Chondrocyte (in vitro differentiated cells): ENCODE measurements at places on chromosomes 13 and 19. TPM values are rescaled to one million over a fixed set of nuclear protein-coding genes. Genes with fewer than 3 reads are reported as not detected.

The GZMM gene
- not detected in 3 replicates for total RNA-seq

The CRB3 gene
- 0.32 TPM in 1 of 3 replicates, not detected in the others for total RNA-seq

The GPC6 gene
- total RNA-seq: 76.1 to 111 TPM (median 76.5 TPM) in 3 replicates

The MRPL54 gene
- 41.6 to 52.4 TPM (median 42.9 TPM) in 3 replicates for total RNA-seq

DNA sequence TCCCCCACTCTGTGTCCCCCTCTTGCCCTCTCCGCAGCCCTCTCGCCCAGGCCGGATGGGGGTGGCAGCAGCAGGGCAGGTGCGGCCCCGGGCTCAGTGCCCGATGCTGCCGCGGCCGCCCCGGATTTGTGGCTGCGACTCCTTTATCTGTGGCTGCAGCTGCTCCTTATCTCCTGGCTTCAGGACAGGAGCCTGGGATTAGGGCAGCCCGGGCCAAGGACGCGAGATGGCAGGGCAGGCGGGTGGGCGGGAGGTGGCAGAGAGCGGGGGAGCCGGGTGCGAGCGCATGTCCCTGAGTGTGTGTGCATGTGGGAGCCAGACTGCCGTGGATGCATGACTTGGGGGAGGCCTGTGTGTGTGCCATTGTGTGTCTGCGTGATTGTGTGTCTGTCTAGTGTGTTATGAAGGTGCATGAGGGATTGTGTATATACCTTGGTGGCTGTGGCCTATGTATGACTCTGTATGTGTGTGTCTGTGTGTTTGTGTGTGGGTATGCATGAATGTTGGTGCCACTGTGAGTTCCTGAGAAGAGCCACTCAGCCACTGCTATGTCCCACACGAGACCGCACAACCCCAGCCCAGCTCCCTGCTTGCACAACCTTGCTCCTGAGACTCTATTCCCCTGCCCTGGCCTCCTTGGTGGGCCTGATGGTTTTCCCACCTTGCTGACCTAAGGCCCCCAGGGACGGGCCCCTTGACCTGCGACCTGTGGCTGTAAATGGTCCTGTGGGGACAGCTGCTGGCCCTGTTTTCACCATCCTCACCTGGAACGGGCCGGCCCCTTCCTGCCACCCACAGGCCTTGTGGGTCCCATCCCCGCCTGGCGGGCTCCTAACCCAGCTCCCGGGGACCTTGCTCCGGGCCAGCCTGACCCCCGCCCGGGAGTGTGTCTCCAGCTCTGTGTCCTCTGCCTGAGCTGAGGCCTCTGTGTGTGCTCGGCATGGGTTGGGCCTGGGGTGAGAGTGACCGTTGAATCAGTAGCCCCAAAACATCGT, 5.3 kb upstream of the NRTN start:
- H3K4me1 ChIP-seq: peaks cover 9% of the 10 kb centered on the region
- DNase-seq: no peak
- H3K4me3 ChIP-seq: no peak overlapping the region
- H3K27me3 ChIP-seq: peaks cover 9% of the 10 kb centered on the region
- H3K27ac ChIP-seq: no peak overlapping the region

GRCh38 chr19:28126135-28126898, 1086.6 kb downstream of the UQCRFS1 start:
- H3K27ac ChIP-seq: peak overlapping the region; percentile 60
- peaks cover 27% of the 10 kb centered on the region for H3K4me1 ChIP-seq
- no peak for DNase-seq
- no peaks in the 10 kb centered on the region for H3K27me3 ChIP-seq

DNA sequence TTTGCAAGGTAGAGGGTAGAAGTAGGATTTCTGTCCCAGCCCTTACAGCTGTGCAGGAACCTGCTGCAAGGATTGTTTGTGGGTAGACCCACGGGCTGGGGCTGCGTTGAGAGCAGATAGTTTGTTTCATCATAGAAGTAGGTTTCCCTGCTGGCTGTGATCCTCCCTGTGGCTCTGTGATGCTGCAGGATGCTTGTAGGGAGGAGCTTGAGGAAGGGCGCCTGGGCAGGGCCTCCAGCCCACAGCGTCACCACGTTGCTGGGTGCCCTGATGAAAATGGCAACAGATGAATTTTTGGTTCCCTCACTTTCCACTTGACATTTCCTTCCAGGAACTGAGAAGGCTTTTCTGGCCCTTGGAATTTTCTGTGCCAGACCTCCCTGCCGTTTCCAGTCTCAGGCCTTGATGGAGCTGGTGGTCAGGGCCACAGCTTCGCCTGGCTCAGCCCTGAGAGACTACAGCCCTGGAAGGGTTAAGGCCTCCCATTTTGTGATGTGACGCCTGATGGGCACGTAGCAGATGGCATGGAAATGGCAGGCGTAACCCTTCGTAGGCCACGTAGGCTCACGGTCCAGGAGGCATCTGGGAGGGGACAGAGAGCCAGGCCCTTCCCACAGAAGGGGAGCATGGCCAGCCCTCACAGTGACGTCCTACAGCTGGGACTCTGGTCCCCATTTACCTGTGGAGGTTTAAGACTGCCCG, 42.2 kb downstream of the GATAD2A start:
- no peak overlapping the region for H3K27ac ChIP-seq
- no peak overlapping the region for H3K4me3 ChIP-seq
- H3K4me1 ChIP-seq: peaks cover 40% of the 10 kb centered on the region
- H3K36me3 ChIP-seq: no peaks in the 10 kb centered on the region
- peak; percentile 67 for DNase-seq

- no peaks in the 10 kb centered on the region for H3K27me3 ChIP-seq
- DNase-seq: no peak
- no peak overlapping the region for H3K27ac ChIP-seq
- no peak overlapping the region for H3K4me3 ChIP-seq
- peaks cover 9% of the 10 kb centered on the region for H3K4me1 ChIP-seq
Measured at GRCh38 chr13:21615427-21615826, 11.5 kb upstream of the MICU2 start.

DNA sequence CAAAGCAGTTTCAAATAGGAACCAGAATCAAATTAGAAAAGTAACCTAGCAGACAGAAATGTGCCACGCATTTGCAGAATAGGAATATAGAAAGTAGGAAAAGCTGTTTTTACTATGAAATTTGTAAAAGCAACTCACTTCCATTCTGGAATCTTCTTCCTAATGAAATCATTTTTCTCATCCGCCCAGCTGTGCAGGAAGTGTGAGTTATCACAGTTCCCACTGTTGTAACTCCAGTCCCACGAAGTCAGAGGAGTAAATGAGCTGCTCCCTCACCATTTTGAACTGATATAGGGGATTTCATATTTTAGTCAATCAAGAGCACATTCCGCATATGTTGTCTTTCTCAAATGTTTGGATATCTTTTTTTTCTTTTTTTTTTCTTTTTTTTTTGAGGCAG, 230.8 kb downstream of the TBC1D4 start:
- no peaks in the 10 kb centered on the region for H3K27me3 ChIP-seq
- peaks cover 19% of the 10 kb centered on the region for H3K4me1 ChIP-seq
- DNase-seq: no peak
- H3K4me3 ChIP-seq: no peak overlapping the region
- peak overlapping the region; percentile 81 for H3K27ac ChIP-seq
- H3K36me3 ChIP-seq: no peaks in the 10 kb centered on the region

DNA sequence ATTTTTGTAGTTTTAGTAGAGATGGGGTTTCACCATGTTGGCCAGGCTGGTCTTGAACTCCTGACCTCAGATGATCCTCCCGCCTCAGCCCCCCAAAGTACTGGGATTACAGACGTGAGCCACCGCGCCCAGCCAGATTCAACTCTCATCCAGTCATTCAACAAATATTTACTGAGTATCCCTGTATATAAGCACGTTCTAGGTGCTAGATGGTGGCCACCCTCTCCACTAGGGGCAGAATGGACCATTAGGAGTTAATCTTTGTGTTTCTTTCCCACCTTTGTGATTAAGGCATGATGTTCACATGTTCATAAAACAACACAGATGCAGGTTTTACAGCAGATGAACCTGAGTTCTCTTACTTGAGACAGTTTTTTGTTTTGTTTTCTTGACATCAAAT, 7.3 kb downstream of the SHKBP1 start:
- peaks cover 31% of the 10 kb centered on the region for H3K36me3 ChIP-seq
- DNase-seq: no peak
- no peak overlapping the region for H3K27ac ChIP-seq
- H3K27me3 ChIP-seq: no peaks in the 10 kb centered on the region
- H3K4me1 ChIP-seq: peaks cover 11% of the 10 kb centered on the region

DNA sequence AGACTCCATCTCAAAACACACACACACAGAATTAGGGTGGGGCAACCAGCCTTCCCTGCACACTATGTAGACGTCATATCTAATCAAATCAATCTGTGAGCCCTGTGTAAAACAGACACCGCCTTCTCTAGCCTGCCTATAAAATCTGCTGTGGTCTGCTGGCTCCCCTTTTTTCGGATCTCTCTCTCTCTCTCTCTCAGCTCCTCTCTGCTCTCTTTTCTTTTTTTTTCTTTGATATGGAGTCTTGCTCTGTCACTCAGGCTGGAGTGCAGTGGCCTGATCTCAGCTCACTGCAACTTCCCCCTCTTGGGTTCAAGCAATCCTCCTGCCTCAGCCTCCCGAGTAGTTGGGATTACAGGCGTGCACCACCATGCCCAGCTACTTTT, 11.8 kb upstream of the CD70 start:
- H3K4me1 ChIP-seq: peaks cover 7% of the 10 kb centered on the region

DNA sequence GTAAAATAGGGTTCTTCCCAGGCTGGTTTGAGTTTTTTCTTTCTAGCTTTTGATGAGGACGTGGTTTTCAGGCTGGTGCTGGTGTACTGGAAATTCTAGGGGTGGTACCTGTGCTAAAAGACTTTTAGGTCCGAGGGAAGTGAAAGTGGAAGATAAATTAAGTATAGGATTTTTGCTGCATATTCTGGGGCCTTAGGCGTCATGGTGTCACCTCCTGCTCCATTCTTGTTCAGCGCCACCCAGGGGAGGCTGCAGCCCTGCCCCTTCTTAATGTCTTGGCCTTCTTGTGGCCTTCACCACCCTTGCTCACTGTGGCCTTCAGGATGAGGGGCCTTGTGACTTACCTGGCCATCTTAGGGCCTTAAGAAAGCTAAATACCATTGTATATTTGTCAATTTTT, 12.4 kb downstream of the ZNF552 start:
- H3K4me1 ChIP-seq: peaks cover 52% of the 10 kb centered on the region
- no peak overlapping the region for H3K4me3 ChIP-seq
- peaks cover 2% of the 10 kb centered on the region for H3K36me3 ChIP-seq
- H3K27ac ChIP-seq: peak overlapping the region; percentile 14
- no peaks in the 10 kb centered on the region for H3K27me3 ChIP-seq
- no peak for DNase-seq

GRCh38 chr13:34933786-34934185, 8.3 kb upstream of the NBEA start:
- H3K27me3 ChIP-seq: peaks cover 30% of the 10 kb centered on the region
- H3K36me3 ChIP-seq: no peaks in the 10 kb centered on the region
- H3K27ac ChIP-seq: no peak overlapping the region
- no peak overlapping the region for H3K4me3 ChIP-seq
- DNase-seq: no peak
- H3K4me1 ChIP-seq: no peaks in the 10 kb centered on the region

- H3K4me3 ChIP-seq: peak within 1 kb of the TSS; percentile 76
- no peak for DNase-seq
- peaks cover 23% of the 10 kb centered on the region for H3K27me3 ChIP-seq
- H3K4me1 ChIP-seq: peaks cover 13% of the 10 kb centered on the region
- H3K27ac ChIP-seq: no peak within 1 kb of the TSS
Measured at GRCh38 chr19:35868172-35868822, at the start of gene APLP1. TSS of gene APLP1 (plus strand) at chr19:35868574. CDS start at chr19:35868637, 63 bp downstream.
